T-helper 2 cell treated with Interferon-gamma antibody and Interleukin-4, amounts not matched to agents 5 μg/mL and 100 μg/mL, for 36 hours (primary cell): ENCODE measurements at places on chromosomes 7 and 10.

GRCh38 chr7:51970961-51971665, 654.5 kb upstream of the COBL start:
- H3K4me3 ChIP-seq = no peak overlapping the region
- H3K4me1 ChIP-seq = no peaks in the 10 kb centered on the region
- no peaks in the 10 kb centered on the region for H3K36me3 ChIP-seq
- DNase-seq = no peak
- H3K27ac ChIP-seq = no peak overlapping the region

DNA sequence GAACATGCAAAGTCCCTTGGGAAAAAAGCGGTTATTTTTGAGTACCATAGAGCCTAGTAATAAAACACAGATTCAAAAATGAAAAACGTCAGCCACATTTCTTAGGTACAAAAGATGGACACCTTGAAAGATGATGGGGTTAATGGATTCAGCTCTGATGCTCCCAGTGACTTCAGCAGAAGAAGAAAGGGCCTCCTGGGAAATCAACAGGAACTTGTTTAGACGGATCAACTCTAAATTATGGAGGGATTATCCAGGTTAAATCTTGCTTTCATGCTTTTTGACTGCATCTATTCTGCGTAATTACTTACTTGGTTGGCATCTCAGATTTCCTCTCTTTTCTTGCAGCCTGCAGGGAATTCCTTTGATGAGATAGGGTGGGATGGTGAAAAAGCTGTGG, 82.5 kb downstream of the TMEM178B start:
- no peak for DNase-seq
- H3K27me3 ChIP-seq = no peaks in the 10 kb centered on the region
- H3K4me1 ChIP-seq = no peaks in the 10 kb centered on the region

- no peaks in the 10 kb centered on the region for H3K27me3 ChIP-seq
- H3K4me1 ChIP-seq = peaks cover 4% of the 10 kb centered on the region
- DNase-seq = no peak
- H3K27ac ChIP-seq = no peak overlapping the region
Measured at GRCh38 chr10:97355571-97355975, 21.0 kb upstream of the FRAT2 start.

DNA sequence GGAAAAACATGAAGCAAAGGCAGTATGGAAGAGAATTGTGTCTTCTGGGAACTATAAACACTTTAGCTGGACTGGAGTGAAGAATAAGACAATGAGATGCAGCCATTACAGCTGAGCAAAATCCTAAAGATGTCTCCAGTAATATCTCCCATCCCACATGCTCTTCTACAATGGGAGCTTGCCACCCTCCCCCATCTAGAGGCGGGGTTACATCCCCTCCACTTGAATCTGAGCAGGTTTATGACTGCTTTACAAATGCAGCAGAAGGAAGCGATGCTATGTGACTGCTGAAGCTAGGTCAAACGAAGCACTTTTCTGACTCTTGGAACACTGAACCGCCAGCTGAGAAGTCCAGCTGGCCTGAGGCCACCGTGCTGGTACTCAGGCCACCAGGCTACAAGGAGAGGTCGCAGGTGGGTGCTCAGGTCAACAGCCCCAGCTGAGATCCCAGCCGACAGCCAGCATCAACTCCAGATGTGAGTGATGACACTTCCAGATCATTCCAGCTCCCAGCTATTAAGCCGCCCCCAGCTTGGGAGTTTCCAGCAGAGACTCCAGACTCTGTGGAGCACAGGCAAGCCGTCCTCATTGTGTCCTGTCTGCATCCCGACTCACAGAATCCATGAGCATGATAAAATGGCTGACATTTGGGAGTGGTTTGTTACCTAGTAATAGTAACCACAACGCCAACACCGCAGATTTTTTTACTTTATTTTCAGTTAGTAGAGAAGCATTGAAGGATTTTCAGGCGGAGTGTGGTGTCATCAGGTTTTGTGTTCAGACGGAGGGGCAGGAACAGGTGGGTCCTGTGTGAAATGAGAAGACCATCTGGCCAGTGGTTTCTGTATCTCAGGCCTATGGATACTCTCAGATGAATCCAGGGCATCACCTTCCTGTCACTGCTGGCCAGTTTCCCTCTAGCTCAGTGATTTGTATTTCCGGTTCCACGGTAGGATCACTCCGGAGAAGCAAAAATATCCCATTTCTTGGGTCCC, 89.3 kb downstream of the NPY start:
- no peaks in the 10 kb centered on the region for H3K4me1 ChIP-seq
- H3K4me3 ChIP-seq = no peak overlapping the region
- DNase-seq = no peak
- H3K27ac ChIP-seq = no peak overlapping the region
- no peaks in the 10 kb centered on the region for H3K36me3 ChIP-seq

DNA sequence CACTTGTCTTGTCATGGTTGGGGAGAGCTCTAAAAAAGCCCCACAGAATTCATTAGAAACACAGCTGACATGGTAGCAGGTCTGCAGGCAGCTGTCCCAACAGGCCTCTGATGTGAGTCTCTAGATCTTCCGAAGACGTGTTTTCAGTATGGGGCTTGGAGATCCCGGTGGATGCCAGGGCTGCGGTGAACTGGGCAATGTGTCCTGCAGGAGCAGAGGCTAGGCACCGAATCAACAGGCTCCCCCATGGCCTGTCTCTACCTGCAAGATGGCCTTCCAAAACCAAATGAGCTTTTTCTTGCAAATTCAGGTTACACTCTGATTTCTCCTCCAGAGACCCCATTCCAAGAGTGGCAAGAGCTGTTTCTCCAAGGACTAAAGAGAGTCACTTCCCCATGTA, 2.9 kb downstream of the CPXM2 start:
- H3K27me3 ChIP-seq = peaks cover 27% of the 10 kb centered on the region
- no peak overlapping the region for H3K27ac ChIP-seq
- no peak overlapping the region for H3K4me3 ChIP-seq
- H3K36me3 ChIP-seq = no peaks in the 10 kb centered on the region
- H3K4me1 ChIP-seq = no peaks in the 10 kb centered on the region

- peaks cover 36% of the 10 kb centered on the region for H3K36me3 ChIP-seq
- no peak overlapping the region for H3K4me3 ChIP-seq
- no peaks in the 10 kb centered on the region for H3K4me1 ChIP-seq
- H3K27ac ChIP-seq = no peak overlapping the region
- DNase-seq = no peak
- H3K27me3 ChIP-seq = no peaks in the 10 kb centered on the region
Measured at GRCh38 chr10:103877861-103878260, 22.5 kb upstream of the SH3PXD2A start.

GRCh38 chr10:58952747-58953466, 223.5 kb upstream of the PHYHIPL start:
- H3K36me3 ChIP-seq = no peaks in the 10 kb centered on the region
- H3K27ac ChIP-seq = no peak overlapping the region
- no peak overlapping the region for H3K4me3 ChIP-seq
- no peak for DNase-seq

DNA sequence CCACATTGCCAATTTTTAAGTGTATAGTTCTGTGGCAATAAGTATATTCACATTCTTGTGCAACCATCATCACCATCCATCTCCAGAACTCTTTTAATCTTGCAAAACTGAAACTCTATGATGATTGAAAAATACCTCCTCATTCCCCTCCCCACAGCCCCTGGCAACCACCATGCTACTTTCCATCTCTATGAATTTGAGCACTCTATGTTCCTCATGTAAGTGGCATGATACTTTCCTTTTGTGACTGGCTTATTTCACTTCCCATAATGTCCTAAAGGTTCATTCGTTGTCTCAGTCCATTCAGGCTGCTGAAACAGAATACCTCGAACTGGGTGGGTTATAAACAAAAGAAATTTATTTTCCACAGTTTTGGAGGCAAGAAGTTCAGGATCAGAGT, 23.4 kb upstream of the EGR2 start:
- H3K4me1 ChIP-seq = peaks cover 8% of the 10 kb centered on the region
- no peak overlapping the region for H3K4me3 ChIP-seq
- H3K36me3 ChIP-seq = no peaks in the 10 kb centered on the region
- DNase-seq = no peak
- no peak overlapping the region for H3K27ac ChIP-seq
